ENCODE measurements at places on chromosomes 11 and 22. TPM values are rescaled to one million over a fixed set of nuclear protein-coding genes. Genes with fewer than 3 reads are reported as not detected.

DNA sequence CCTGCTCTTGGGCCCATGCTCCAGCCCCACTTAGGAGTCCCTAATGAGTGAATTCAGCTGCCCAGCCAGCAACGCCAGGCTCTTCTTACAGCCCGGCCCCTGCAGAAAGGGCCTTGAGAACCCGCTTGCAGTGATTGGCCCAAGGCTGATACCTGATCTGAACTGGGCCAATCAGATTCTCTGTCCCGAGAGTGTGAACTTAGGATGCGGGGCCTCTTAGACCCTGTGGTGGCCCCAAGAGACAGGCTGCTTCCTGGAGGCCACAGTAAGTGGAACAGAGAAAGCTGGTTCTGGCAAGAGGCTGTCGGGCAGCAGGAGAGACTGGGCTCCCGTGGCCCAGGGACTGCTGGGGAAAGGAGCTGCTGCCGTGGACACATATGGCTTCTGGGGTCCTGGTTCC, 11.5 kb downstream of the VSTM5 start:
- no peak overlapping the region for H3K27ac ChIP-seq
- H3K4me1 ChIP-seq, result no peaks in the 10 kb centered on the region
- H3K4me3 ChIP-seq, result no peak overlapping the region
- DNase-seq, result no peak
- no peaks in the 10 kb centered on the region for H3K36me3 ChIP-seq

DNA sequence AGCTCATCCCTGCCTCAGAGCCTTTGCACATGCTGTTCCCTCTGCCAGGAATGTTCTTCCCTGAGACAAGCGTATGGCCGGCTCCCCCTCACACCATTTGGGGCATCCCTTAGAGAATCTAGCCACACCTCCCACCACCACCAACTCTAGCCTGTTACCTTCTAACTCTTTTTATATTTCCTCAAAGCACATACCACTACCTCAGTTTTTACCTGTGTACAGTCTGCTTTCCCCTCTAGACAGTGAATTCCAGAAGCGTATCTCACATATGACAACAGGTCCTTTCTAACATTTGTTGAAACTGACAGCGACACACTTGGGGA, 75.1 kb upstream of the ARFGAP3 start:
- H3K27me3 ChIP-seq, result no peaks in the 10 kb centered on the region
- peak overlapping the region; percentile 22 for H3K4me3 ChIP-seq
- H3K4me1 ChIP-seq, result peaks cover 52% of the 10 kb centered on the region
- DNase-seq, result no peak

DNA sequence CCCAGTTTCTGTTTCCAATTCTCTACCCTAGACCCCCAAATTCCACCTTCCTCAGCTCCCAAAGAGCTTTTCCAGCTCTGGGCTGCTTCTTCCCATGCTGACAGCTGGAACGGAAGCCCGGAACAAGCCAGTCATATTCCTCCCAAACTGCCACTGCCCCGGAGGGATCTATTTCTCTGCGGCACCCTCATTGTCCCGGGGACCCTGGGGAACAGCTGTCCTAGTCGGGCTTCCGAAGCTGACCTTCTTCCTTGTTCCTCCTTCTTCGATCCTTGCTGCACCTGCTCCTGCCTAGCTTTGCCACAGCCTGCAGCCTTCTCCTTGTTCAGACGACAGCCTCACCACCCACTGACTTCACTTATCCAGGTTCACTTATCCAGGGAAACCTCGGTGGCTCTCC, 105.7 kb downstream of the TSPAN18 start:
- H3K27me3 ChIP-seq, result peaks cover 40% of the 10 kb centered on the region
- H3K4me3 ChIP-seq, result no peak overlapping the region
- H3K4me1 ChIP-seq, result peaks cover 5% of the 10 kb centered on the region
- no peak overlapping the region for H3K27ac ChIP-seq
- no peaks in the 10 kb centered on the region for H3K36me3 ChIP-seq

The POLR3H gene
- total RNA-seq, result 84.0 TPM

GRCh38 chr22:35553341-35553740, 12.7 kb downstream of the RASD2 start:
- peaks cover 7% of the 10 kb centered on the region for H3K4me1 ChIP-seq
- H3K4me3 ChIP-seq, result no peak overlapping the region
- no peak for DNase-seq
- no peak overlapping the region for H3K27ac ChIP-seq

- no peak for DNase-seq
These were observed 570.7 kb downstream of the KCNA4 start for GRCh38 chr11:29446132-29446531.

The PLA2G3 gene
- total RNA-seq, result not detected

The TTC12 gene
- 6.2 TPM for total RNA-seq

GRCh38 chr22:42320443-42321416, 50.3 kb upstream of the TCF20 start:
- DNase-seq, result no peak
- H3K27me3 ChIP-seq, result no peaks in the 10 kb centered on the region
- no peak overlapping the region for H3K27ac ChIP-seq
- no peaks in the 10 kb centered on the region for H3K36me3 ChIP-seq

DNA sequence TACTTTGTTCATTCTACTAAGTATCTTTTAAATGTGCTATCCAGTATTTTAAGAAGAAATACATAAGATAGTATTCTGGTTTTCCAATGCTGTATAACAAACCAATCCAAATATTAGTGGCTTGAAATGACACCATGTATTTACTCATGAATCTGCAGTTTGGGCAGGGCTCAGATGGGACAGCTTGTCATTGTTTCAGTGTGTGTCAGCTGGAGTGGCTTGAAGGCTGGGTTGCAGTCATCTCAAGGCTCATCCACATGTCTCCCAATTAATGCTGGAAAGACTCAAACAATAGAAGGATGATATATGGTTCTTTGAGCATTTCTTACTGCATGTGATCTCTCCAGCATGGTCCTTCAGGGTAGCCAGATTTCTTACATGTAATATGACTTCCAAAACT, 146.2 kb downstream of the ARHGAP42 start:
- no peaks in the 10 kb centered on the region for H3K4me1 ChIP-seq
- no peaks in the 10 kb centered on the region for H3K27me3 ChIP-seq
- no peaks in the 10 kb centered on the region for H3K36me3 ChIP-seq
- DNase-seq, result no peak
- no peak overlapping the region for H3K4me3 ChIP-seq

The FAT3 gene
- not detected for total RNA-seq
